ENCODE measurements at places on chromosomes 2 and 18. TPM values are rescaled to one million over a fixed set of nuclear protein-coding genes. Genes with fewer than 3 reads are reported as not detected.

The FAM228A gene
- 0.34 TPM for polyA plus RNA-seq

The MYL1 gene
- polyA plus RNA-seq: not detected

The PAX8 gene
- 2.4 TPM for polyA plus RNA-seq

The BOLL gene
- polyA plus RNA-seq: not detected

The AGXT gene
- 1.1 TPM for polyA plus RNA-seq

The CPO gene
- polyA plus RNA-seq: not detected

The CAVIN2 gene
- 7.8 TPM for polyA plus RNA-seq

The FAM228B gene
- polyA plus RNA-seq: 10.9 TPM

The TRIM43 gene
- polyA plus RNA-seq: not detected

All from brain (organoid and tissue), 16 donors.